Mammary epithelial cell (primary cell): ENCODE measurements at places on chromosomes 4 and X. TPM values are rescaled to one million over a fixed set of nuclear protein-coding genes. Genes with fewer than 3 reads are reported as not detected.

- peak; percentile 59 for DNase-seq
Observed at GRCh38 chrX:151019856-151020255, 36.7 kb downstream of the HMGB3 start.

DNA sequence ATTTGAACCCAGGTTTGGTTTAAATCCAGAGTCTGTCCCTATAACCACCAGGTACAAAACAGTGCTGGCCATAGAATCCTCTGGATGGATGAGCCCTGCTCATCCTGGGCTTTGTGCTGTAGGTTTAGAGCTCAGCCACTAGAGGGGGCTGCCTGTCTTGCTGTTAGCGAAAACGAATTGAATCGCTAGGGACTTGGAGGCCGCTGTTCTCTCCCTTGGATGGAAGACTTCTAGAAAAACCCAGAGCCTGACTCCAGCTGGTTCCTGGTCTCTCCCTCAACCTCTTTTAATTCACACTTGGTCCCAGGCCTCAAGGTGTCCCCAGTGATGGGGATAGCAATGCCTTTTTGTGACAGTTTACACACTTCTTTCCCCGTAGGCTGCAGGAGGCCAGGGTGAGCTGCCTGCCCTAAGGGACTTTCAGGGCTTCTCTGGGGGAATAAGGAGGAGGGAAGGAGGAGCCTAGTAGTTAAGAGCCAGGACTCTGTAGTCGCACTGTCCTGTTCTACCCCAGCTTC lies 8.7 kb downstream of the RIPPLY1 start:
- peak; percentile 63 for DNase-seq

DNA sequence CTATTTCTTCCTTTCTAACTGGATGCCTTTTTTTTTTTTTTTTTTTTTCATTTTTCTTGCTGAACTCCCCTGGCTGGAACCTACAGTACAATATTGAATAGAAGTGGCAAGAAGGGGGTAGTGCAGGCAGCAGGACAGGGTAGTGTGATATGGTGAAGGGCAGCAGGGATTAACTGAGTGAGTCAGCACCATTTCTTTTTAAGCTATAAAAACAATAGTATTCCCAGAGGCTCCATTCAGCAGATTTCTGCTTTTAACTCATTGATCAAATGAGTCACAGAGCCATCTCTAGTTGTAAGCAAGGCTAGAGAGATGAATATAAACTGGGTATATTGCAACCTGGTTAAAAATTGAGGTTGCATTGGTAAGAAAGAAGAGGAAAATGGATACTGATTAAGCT lies 53.6 kb upstream of the SETD7 start:
- DNase-seq, result peak; percentile 19

GRCh38 chrX:115499112-115499805 lies 61.7 kb upstream of the PLS3 start:
- no peak for DNase-seq

The N4BP2 gene
- polyA plus RNA-seq, result 1.4 TPM
